ENCODE measurements at places on chromosomes 4 and X. TPM values are rescaled to one million over a fixed set of nuclear protein-coding genes. Genes with fewer than 3 reads are reported as not detected.
A peak's percentile ranks its signal among the peaks of the same experiment; 100 is the strongest.

GRCh38 chrX:45527834-45528233, 327.2 kb upstream of the DIPK2B start:
- no peak for DNase-seq

GRCh38 chr4:186685767-186686183, 37.9 kb downstream of the FAT1 start:
- no peak for DNase-seq

DNA sequence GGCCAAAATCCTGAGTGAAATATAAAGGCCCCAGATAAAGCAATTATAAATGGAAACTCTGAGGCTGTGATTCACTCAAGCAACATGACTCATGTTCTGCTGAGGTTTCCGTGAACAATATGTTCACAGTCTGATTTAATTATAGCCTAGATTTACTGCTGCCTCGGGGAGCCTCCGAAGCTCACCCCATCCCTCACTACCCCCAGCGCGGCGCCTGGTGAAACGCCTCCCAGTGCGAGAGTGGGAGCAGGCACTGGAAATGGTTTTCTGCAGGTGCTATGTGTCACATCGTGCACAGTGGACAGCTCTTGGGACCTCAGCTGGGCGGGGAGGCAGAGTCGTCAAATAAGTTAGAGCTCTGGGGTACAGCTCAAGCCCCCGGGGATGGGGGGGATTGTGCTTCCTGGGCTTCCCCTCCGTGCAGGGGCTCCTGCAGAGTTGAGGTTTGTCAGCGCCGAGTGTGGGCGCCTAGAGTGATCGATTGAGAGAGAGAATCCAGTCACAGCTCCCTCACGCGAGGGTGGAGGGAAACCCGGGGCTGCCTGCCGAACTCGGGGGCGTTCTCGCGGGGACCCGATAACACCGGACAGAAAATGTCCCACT, 110.6 kb downstream of the PHKA2 start:
- DNase-seq, result no peak

GRCh38 chr4:130210864-130211263, 1114.9 kb downstream of the C4orf33 start:
- no peak for DNase-seq

- DNase-seq, result peak; percentile 71
These were observed 46.4 kb downstream of the PRPS1 start for GRCh38 chrX:107674480-107675364.

Gene NEIL3
- 0.11 TPM for total RNA-seq

Gene ODAPH
- total RNA-seq, result not detected

GRCh38 chrX:110167952-110168451, 149.9 kb downstream of the AMMECR1 start:
- DNase-seq, result no peak

DNA sequence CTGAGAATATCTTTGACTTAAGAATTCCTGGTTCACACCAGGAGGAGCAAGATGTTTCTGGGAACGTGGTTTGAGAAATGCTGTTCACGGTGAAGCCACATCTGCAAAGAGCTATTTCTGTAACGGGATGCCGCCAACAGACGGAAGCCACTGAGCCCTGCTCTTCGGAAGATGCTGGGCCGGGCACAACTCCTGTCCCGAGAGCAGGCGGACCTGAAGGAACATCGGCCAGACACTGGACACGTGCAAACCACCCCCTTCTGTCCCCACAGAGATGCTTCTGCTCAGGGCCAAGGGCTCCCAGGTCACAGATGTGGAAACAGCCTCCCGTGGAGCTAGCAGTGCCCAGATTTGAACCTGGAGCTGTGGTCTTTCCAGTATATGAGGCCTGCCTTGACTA, 24.3 kb downstream of the HMX1 start:
- no peak for DNase-seq

Gene RHOXF1
- not detected for total RNA-seq

- no peak for DNase-seq
These were observed 18.8 kb downstream of the SLC7A11 start for GRCh38 chr4:138223231-138223910.

DNA sequence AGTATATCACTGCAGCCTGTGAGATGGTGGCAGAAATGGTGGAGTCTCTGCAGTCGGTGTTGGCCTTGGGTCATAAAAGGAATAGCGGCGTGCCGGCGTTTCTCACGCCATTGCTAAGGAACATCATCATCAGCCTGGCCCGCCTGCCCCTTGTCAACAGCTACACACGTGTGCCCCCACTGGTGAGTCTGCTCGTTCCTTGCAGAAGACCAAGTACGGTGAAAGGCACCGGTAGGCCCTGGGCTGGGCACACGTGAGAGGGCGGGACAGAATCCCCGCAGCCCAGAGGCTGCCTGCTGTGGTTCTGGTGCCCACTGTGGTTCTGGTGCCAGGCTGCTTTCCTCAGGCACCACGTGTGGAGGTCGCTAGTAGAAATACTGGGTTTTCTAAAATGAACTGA, 31.2 kb upstream of the MSANTD1 start:
- no peak for DNase-seq

DNA sequence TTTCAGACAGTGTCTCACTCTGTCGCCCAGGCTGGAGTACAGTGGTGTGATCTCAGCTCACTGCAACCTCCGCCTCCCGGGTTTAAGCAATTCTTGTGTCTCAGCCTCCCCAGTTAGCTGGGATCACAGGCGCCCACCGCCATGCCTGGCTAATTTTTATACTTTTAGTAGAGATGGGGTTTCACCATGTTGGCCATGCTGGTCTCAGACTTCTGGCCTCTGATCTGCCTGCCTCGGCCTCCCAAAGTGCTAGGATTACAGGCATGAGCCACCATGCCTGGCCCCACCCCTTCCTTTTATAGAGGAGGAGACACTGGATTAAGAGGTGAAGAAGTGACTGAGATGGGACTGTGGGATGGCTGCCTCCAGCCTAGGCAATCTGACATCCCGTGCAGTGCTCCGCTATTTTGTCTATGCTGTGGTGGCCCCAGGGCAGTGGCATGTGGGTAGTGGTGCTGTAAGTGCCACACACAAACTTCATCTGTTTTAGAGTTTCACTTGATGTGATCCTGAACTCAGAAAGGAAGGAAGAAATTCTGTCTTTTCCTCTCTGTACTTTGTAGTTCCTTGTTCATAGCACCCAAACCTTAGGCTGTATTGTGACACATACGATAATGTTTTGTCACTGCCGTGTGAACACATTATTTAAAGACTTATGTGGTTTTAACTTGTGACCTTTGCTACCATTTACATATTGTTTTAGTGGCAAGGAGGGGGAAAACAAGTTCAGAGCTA, 48.9 kb downstream of the FNIP2 start:
- no peak for DNase-seq

DNA sequence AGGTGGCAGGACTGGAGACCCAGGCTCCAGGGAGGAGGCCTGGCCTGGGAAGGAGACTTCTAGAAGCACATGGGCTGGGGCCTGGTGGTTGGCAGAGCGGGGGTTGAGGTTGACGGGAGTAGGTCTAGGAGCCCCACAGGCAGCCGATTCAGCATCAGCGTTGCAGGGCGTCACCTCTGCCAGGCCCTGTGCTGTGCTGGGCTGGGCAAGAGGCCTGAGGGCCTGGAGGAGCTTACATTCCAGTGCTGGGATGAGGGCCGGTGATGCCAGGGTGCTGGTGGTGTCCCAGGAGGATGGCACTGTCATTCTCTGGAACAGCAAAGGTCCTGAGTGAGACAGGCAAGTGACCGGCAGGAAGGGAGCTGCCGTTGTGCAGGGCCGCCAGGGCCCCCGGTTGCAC, 76.6 kb downstream of the SORCS2 start:
- no peak for DNase-seq

DNA sequence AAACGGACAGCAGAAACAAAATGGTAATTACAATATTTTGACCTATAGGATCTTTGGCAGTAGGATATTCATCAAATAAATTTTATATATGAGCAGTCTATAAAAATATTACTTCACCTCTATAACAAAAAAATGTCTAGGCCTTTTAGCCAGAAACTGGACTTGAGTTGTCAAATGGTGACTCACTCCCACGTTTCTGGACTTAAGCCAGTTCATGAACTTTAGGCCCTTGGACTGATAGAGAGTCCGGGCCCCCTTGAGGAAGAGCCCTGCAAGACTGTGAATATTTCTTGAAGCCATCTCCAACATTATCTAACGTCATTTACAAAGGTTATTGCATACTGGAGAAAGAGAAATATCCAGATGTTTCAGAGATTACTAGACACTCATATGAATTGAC, 106.8 kb upstream of the FAM47A start:
- DNase-seq, result no peak

DNA sequence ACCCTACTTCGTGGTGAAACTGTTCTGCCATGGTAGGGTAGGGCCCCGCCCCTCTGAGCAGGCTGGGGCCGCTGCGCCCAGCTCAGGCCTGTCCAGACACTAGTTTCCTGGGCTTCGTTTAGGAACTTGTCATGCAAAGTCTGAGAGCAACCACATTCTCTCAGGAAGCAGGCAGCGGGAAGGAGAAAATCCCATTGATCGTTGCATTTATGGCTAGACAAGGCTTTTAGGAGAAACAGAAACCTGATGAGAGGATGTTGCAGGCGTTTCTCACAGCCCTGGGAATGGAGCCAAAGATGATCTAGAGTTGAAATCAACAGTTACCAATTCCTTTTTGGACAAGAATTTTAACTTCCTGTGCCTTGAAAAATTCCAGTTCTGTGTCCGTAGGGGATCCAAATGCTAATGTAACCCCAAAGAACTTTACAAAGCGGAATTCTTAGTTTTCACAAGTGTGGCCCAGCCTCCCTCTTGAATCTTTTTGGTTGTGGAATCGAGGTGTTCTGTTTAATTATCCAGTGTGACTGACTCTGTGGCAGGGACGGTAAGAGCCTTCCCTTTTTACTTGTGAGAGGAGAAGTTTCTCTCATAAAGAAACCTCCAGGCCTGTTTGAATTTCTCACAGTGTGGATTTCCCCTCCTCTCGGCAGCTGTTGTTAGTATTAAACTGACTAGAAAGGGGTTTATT, 4.5 kb upstream of the CXCL9 start:
- no peak for DNase-seq

GRCh38 chrX:114619874-114620273, 36.0 kb downstream of the HTR2C start:
- DNase-seq, result no peak

Gene NAA11
- total RNA-seq, result not detected

Gene FATE1
- not detected for total RNA-seq

Gene CFP
- 3.0 TPM for total RNA-seq

DNA sequence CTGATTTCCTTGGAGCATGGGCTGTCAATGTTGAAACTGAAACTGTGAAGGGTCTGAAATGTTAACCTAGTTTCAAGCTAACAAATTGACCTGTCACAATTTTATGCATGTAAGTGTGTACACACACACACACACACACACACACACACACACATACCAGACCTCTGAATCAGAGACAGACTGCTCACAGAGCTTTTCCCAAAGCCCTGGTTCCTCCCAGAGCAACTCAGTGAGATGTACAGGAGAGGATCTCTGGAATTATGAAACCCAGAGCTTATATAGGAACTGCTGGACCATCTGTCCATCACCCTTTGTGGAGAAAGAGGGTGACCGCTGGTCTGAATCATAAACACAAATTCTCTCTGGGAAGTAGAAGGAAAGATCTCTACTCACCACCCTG, 228.1 kb upstream of the PRPS2 start:
- no peak for DNase-seq

GRCh38 chr4:6395466-6396228, 76.8 kb downstream of the PPP2R2C start:
- no peak for DNase-seq

DNA sequence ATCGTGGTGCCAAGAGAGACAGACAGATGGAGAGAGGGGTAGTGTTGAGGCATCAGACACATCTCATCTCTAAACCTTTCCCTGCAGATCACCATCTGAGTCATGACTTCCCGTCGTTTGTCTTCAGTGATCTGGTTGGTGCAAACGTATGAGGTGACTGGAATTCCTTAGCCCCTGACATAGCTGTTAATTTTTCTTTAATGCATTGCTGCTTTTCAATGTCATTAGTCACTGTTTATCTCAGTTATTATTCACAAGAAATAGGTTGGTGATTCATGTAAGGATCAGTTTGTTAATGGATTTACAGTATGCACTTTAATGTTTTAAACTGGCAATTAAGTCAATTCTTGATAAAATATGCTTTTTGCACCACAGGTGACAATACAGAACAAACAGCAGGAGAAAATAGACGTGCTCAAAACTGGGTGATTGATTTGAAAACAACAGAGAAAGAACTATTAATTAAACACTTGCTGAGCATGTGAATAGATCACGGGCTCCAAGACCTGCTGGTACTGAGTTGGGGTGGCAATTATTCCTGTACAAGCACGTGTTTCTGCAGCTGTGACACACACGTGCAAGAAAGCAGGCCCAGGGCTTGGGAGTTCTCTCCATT, 1.3 kb upstream of the TMEM154 start:
- DNase-seq, result no peak

- DNase-seq, result no peak
These were observed 893 bp upstream of the GAB3 start for GRCh38 chrX:154751669-154752271.

DNA sequence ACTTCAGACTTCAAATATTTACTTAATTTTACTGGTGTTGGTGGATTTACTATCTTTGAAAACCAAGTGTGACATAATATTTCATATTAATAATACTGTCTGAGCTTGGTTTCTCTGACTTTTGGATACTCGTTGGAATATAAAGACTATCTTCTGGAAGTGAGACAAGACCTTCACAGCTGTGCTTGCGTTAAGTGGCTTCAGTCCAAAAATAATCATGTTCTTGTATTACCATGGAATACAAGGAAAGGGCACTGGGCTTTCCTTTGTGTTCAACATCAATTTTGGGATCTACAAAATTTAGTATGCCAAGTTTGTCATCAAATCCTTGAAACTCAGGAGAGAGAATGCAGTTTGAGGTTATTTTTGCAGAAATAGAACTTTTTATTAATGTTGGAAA, 712.4 kb upstream of the LCORL start:
- DNase-seq, result no peak

Gene GAGE2A
- not detected for total RNA-seq

DNA sequence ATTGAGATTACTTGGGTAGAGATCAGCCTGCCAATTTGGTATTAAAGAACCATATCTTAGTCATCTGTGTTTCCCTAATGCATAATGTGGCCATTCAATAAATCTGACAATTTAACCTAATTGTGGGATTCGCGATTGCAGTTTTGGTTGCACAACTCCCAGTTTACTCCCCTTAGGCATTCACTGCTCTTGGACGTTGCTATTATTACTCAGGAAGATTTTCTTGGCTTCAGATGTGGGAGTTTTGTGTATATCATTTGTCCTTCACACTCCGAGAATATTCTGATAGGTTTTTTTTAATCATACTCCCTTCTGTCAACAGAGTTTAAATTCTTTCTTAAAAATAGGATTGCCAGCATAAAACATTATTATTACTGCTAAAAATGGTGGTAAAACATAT, 22.0 kb upstream of the TRPC3 start:
- no peak for DNase-seq

- DNase-seq, result peak; percentile 80
These were observed at the start of gene UNC5C for GRCh38 chr4:95548738-95549245. Gene UNC5C (minus strand): TSS chr4:95548973.

Gene TBC1D1
- total RNA-seq, result 129 TPM

Gene AKAP4
- not detected for total RNA-seq

Gene EBP
- 48.9 TPM for total RNA-seq

GRCh38 chr4:15197005-15197404, 194.7 kb downstream of the CPEB2 start:
- DNase-seq, result no peak

All from left ventricle myocardium inferior (tissue), 1 donor.